ENCODE measurements at places on chromosomes 12 and 14. TPM values are rescaled to one million over a fixed set of nuclear protein-coding genes. Genes with fewer than 3 reads are reported as not detected.

The LRRIQ1 gene
- 0.95 TPM for total RNA-seq

The ADAM21 gene
- not detected for total RNA-seq

The SERPINA6 gene
- not detected for total RNA-seq

The PMCH gene
- total RNA-seq: not detected

The CLEC1B gene
- total RNA-seq: not detected

The ADAMTS20 gene
- 0.24 TPM for total RNA-seq

The CIROP gene
- total RNA-seq: not detected
